Stimulated activated effector memory CD8-positive, alpha-beta T cell treated with anti-CD3 and anti-CD28 coated beads, Interleukin-12 subunit alpha, Interleukin-12 subunit beta, amount 100 ng/mL, for 72 hours (primary cell): ENCODE measurements at places on chromosomes 5 and 9.

- DNase-seq: no peak
These were observed 688.4 kb downstream of the PTPRD start for GRCh38 chr9:9924376-9924775.

DNA sequence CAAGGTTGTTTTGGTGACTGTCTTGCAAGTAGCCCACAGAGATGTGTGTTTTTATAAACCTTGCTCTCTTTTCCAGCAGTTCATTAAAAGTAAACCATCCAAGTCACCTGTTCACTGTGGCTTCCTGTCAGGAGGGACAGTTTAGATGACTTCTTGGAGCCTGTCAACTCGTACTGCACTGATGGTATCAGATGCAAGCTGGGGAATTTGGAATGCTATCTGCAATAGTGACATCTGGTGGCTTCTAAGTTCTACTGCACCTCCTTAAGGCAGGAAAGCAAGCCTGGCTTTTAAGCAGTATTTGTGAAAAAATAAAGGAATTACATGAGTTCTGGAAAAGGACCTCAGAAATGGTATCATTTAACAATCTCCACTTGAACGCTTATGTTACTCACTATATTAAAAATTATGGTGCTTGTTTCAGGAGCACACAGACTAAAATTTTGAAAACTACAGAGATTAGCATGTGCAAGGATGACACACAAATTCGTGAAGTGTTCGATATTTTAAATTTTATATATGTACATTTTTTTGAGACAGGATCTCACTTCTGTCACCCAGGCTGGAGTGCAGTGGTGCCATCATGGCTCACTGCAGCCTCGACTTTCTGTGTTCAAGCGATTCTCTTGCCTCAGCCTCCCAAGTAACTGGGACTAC is 164.0 kb downstream of the TTC39B start:
- DNase-seq: no peak

DNA sequence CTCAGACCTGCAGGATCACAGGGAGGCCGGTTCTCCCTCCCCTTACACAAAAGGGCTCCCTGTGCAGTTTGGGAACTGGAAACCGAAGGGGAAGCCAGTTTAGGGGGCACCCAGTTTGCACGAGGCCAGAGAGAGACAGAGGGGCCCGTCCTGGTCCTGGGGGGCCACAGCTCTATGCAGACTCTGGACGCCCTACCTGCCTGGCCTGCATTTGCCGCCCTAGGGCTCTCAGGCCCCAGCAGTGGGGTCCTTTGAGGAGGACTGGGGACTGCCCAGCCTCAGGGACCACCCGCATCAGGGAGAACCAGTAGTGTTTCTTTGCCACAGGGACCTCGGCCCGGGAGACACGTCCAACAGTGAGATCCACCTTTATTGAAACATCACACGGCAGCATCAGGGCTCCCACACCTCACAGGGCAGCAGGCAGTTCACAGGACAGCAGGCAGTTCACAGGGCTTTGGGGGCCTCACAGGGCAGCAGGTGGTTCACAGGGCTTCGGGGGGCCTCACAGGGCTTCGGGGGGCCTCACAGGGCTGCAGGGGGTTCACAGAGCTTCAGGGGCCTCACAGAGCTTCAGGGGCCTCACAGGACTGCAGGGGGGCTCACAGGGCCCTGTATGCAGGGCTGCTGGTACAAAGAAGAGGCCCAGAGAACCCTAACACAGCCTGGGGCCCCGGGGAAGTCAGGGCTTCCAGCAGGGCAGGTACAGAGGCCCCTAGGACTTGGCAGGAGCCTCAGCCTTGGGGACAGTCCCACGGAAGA is 648 bp upstream of the NSMF start:
- peak; percentile 63 for DNase-seq

DNA sequence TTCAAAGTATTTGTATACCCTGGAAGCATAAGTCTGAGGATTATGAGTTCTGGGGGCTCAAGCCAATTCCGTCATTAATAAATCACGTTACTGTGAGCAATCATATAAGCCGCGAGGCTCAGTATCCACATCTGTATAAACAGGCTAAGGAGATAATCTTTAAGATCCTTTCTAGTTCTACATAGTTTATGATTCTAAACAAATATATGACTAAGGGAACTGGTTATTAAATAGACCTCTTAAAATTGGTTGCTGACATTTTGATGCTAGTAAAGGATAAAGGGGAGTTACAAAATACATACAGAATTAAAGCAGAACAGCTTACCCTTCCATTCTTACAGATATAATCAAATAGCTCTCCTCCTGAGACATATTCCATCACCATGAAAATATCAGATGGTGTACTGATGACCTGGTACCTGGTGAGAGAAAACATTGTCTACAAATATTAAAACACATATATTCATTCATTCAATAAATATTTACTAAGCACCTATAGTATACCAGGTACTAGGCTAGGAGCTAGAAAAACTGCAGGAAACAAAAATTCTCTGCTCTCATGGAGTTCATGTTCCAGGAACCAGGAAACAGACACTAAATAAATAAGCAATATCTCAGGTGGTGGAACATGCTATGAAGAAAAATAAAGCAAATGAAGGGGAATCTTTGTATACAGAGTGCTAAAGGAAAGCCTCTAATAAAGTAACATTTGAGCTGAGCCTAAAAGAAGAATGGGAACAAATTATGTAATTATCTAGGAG is 19.5 kb upstream of the TTC33 start:
- DNase-seq: no peak

GRCh38 chr5:66222455-66222854 is 78.4 kb downstream of the SREK1 start:
- DNase-seq: no peak
